CD4-positive, alpha-beta T cell treated with Interleukin-4 for 1 hour (primary cell): ENCODE measurements at places on chromosomes 11 and 22.
A peak's percentile ranks its signal among the peaks of the same experiment; 100 is the strongest.

DNA sequence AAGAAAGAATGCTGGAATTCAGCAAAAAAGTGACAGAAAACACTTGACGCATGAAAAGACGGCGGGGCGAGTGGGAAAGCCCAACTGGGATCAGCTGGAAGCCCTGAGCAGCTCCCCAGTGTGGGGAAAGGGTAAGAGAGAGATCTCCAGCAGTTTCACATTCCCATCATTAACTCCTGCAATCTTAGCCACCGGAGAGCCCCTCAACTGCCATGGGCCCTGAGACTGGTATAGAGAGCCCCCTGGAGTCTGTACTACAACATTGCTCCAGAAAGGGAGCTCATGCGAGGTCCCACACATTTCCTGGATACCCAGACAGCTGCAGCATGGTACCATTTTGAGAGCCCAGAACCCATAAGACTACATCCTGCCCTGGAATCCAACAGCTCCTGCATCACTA is 31.1 kb downstream of the MRGPRX4 start:
- DNase-seq: no peak

DNA sequence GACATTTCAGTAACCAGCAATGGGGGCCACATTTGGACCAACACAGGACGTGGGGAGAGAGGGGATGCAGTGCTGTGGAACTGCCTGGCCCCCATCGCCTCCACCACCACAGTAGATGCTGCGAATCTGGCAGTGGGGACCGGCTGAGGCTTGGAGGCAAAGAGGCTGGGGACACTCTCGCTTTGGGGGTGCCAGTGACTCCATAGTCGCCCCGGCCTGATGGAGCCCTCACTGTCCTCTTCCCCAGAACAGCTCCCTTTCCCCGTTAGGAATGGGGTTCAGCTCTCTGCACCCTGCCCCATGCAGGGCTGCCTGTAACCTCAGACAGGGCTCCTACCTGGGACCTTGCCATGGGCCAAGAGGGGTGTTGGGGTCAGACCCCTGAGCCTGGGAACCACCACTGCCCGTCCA is 1.8 kb upstream of the MUC2 start:
- DNase-seq: no peak

DNA sequence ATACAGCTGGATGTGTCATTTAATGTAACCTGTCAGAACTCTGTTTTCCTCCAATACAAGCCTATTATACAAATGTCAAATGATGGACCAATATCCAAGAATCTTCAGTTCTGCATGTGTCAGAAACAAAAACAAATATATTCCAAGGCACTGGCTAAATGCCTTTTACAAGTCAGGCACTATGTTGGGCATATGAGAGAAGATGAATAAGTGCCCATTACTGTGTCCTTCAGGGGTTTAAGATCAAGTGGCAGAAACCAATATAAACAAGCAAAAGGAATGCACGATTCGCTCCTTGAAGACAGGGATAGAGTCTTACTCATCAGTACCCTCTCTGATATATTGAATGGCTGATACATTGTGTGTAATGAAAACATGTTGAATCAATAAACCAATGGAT is 254.4 kb downstream of the TTC28 start:
- DNase-seq: no peak

- no peak for DNase-seq
Observed at GRCh38 chr11:115291325-115291724, 212.9 kb downstream of the CADM1 start.

GRCh38 chr11:16603245-16603644 is 135.2 kb upstream of the C11orf58 start:
- no peak for DNase-seq

- DNase-seq: no peak
Observed at GRCh38 chr11:1041936-1042608, 5.6 kb upstream of the MUC6 start.

DNA sequence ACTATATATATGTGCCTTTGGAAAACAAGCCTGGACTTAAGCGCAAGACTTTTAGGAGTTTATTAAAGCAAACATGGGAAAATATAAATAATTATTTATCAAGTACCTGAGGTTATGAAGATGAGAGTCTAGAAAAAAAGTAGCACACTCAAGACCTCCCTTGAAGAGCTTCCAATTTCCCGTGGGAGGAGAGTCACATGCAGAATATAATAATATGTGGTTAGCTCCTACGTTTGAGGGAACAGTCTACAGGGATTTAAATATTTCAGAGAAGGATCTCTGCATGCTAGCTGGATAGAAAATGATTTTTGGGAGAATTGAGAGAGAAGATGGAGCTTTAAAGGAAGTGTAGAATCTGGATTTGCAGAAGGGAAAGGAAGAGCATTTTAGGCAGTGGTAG is 183.8 kb downstream of the SWAP70 start:
- DNase-seq: no peak

GRCh38 chr11:8329847-8330361 is 66.2 kb upstream of the LMO1 start:
- no peak for DNase-seq

DNA sequence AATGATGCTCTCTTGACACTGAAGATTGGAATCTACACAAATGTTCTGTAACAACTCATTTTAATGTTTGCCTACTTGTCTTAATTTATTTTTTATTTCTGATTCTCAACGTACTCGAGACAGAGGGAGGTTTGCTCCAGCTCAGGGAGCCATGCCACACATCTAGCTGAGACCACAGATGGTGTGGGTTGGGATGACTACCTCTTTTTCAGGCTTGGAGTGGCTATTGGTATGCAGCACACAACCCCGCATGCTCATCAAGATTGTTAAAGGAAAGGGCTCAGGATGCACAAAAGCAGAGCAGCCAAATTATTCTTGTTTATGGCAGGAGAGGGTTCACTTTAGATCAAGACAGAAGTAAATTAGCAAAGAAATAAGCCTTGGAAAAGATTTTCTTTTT is 424.5 kb downstream of the OPCML start:
- no peak for DNase-seq

GRCh38 chr11:95297680-95298452 is 66.9 kb upstream of the SESN3 start:
- DNase-seq: no peak

DNA sequence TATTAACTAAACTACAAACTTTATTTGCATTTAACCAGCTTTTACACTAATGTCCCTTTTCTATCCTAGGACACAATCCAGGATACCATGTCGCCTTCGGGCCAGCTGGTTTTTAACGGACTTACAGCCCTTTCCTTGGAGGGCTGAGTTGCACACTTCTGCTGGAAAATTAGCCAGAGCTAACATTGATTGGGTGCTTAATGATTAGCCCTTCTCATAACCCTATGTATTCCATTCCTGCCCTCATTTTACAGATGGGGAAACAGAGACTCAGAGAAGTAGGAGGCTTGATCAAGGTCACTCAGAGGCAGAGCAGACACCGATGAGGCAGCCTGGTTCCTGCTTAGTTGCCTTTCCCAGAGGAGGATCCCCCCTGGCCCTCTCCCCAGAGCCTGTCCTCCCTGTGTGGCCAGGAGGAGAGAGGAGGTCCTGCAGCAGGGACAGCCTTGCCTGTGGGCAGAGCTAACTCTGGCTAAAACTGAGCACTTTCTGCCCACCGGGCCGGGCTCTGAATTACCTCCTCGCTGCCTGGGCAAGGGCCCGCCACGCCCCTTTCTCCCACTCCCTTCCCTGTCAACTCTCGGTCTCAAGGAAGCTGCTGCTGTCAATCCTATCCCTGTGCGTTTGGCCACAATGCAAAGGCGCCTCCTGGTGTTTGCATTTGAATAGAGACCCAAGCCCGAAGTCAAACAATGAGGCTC is 59.6 kb upstream of the PAX6 start:
- DNase-seq: peak; percentile 16

- peak; percentile 88 for DNase-seq
Observed at GRCh38 chr11:35077709-35078469, 61.1 kb upstream of the CD44 start.

DNA sequence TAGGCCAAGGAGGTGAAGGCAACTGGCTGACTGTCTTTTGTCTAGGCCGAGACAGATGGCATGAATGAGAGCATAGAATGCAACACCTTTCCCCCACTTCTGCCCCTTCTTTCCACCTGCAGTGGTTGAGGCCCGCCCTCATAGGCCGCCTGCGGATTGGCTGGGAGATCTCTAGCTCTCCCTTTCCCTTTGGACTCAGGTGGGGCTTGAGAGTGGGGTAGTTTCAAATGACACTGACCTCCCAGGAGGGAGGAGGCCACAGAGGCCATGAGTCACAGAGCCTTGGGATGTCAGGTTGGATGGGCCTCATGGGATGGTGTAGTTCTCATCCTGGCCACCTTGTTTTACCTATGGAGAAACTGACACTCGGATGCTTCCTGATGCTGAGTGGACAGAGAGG is 9.1 kb downstream of the MICAL2 start:
- no peak for DNase-seq

GRCh38 chr22:20324139-20324516 is 4.3 kb upstream of the DGCR6L start:
- DNase-seq: no peak

DNA sequence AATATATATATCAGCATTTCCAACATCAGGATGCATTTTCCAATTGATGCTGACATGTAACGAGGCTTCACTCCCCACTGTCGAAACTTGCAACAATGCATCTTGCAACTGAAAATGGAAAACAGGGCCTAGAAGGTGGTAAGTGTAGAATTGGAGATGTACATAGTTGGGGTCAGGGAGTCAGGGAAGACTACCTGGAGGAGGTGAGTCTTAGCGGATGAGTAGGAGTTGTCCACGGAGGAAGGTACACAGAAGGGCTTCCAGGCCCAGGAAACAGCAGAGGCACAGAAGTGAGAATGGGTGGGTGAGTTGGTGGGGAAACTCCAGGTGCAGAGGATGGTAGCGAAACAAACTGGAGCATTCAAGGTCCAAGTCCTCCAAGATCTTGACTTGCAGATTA is 2.0 kb upstream of the GRK2 start:
- no peak for DNase-seq

DNA sequence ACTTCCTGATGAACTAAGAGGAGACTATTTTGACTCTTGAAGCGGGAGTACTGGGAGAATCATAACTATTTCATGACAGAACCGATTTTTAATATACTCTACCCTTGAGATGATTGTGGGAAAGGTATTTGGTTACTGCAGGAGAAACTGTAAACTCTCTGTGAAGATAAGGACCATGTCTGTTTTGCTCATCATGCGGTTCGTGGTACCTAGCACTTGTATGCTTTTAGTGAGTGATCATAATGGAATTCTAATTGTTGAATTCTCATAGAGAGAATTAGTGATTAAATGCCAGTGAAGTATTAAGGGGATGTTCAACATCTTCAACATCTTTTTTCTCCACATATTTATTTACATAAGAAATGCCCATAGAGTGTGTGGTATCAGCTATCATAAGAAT is 11.4 kb downstream of the AASDHPPT start:
- no peak for DNase-seq

- no peak for DNase-seq
Observed at GRCh38 chr22:19019029-19019678, 83.1 kb upstream of the PRODH start.

DNA sequence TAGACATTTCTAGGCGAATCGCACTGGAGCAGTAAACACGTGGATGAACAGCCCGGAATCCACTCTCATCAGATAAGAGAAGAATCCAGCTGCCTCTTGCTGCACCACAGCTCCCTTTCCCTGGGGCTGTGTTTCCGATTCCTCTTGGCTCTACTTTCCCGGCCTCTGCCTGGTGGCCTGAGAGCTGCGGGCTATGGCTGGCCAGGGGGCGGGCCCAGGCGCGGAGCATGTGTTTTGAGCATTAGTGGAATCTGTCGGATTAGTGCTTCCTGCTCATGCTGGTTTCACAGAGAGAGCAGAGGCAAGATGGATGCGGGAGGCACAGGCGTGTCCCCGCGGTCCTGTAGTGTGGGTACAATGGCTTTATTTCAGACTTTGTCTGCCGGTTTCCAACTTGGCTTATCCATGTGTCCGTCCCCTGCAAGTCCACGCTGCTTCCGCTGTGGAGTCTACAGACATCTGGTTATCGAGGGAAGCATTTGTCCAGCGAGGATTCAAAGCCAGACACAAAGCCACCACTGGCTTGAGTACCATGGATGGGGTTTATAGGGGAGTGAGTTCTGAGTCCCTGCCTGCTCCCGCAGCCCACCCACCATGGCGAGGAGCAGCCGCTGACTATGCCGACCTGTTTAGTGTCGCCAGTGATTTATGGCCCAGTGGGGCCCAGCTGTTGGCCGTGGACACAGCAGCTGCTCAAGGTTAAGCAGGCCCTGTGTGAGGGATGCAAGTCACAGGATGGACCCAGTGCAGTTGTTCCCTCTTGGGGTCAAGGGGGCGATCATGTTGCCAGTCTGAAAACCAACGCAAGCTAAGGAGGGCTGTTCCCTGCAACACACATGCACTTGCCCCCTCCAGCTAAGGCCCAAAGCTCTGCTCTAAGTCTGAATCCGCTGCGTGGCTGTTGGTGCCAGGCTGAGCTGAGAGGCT is 43.3 kb upstream of the EP300 start:
- no peak for DNase-seq

DNA sequence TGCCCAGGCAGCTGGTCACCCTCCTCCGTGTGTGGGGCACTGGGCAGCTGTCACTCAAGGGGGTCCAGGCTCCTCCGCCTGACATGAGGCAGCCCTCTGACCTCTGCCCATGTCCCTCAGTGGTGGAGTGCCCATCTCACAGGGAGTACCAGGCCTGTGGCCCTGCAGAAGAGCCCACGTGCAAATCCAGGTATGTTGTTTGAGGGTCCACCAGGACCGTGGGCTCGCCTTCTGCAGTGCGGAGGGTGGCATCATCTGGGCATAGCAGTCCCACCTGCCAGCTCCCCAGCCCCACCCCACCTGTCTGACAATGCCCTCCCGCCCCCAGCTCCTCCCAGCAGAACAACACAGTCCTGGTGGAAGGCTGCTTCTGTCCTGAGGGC is 30.5 kb downstream of the MUC2 start:
- DNase-seq: no peak
